ENCODE measurements at places on chromosomes 1 and 21.

- no peak for DNase-seq
Measured at GRCh38 chr1:157034137-157034800, 11.3 kb downstream of the ARHGEF11 start.

- DNase-seq: no peak
Measured at GRCh38 chr1:5142389-5142788, 488.0 kb downstream of the AJAP1 start.

DNA sequence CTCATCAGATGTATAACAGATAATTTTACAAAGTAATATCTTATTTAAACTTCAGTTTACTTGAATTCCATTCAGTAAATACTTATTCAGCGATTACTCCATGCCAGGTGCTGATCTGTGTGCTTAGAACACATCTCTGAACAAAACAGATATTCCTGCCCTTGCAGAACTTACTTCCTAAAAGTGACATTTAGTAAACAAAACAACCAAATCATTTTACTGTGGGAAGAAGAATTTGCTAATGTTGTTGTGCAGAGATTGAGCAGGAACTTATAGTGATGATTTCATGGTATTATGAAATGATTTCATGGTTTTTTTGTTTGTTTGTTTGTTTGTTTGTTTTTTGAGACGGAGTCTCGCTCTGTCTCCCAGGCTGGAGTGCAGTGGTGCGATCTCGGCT lies 39.3 kb upstream of the WLS start:
- DNase-seq: no peak

GRCh38 chr1:1122981-1123480 lies 7.1 kb upstream of the C1orf159 start:
- no peak for DNase-seq

GRCh38 chr1:100629391-100629790 lies 90.2 kb upstream of the VCAM1 start:
- DNase-seq: no peak

DNA sequence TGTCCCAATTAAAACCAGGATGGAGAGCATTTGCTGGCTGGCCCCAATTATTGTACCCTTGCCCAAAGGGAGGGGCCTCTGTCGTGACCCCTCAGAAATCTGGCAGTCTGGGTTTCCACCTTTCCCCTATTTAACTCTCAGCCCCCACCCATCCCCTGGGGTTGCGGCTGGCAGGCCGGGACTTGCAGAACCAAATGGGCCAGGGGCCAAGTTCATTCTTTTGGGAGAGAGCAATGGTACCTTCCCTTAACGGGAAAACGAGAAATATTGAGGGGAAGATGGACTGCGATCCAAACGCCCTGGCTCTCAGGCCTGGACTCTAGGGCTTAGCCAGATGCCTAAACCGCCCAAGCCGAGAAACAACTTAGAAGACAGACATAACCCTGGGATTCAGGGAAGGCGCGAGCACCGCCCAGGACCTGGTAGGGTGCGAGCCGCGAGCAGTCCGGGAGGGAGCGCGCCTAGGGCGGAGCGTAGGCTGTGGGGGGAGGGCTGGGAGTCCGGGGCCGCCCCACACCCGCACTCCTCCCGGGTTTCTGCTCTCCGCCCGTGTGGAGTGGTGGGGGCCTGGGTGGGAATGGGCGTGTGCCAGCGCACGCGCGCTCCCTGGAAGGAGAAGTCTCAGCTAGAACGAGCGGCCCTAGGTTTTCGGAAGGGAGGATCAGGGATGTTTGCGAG lies at the start of gene SLC27A3:
Gene SLC27A3 (plus strand): TSS at position 628 of the 678 bp plus-strand sequence. CDS start 91 bp downstream, outside the sequence.
- DNase-seq: no peak

GRCh38 chr1:116740296-116740695 lies 13.9 kb upstream of the CD2 start:
- no peak for DNase-seq

DNA sequence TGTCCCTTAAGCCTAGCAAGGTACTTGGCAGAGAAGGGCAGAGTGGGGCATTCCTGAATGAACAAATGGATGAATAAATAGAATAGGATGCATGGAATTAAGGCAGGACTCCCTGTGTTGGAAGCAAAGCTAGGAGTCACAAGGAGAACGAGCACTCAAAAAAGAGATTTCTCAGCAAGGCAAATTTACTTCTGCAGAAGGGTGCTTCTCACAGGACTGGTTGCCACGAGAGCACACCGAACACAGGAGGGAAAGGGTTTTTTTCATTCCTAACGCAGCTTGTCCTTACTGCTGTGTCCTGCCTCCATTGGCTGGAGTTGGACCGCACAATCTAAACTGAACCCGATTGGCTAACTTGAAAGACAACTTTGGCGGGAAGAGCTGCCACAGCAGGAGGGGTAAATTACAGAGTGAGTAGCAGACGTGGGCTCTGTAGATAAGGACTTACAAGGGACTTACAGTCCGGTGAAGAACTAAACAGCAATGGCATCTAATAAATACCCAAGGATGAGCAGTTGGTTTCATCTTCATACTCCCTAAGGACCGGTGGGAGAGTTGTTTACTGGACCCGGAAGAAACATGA lies 52.4 kb downstream of the KIF26B start:
- DNase-seq: no peak

DNA sequence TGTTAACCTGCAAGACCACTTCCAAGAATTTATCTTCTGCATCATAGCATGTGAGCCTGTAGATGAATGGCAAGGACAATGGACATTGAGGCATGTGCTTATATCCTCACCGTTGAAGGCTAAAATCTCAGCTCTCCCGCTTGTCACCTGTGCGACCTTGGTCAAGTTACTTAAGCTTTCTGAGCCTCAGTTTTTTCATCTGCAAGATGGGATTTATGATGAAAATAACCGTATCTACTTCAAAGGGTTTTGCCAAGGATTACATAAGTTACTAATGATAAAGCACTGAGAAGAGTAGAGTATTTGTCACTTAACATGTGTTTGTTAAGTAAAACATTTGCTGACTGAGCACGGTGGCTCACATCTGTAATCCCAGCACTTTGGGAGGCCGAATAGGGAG lies 14.9 kb downstream of the RAP1GAP start:
- DNase-seq: no peak

DNA sequence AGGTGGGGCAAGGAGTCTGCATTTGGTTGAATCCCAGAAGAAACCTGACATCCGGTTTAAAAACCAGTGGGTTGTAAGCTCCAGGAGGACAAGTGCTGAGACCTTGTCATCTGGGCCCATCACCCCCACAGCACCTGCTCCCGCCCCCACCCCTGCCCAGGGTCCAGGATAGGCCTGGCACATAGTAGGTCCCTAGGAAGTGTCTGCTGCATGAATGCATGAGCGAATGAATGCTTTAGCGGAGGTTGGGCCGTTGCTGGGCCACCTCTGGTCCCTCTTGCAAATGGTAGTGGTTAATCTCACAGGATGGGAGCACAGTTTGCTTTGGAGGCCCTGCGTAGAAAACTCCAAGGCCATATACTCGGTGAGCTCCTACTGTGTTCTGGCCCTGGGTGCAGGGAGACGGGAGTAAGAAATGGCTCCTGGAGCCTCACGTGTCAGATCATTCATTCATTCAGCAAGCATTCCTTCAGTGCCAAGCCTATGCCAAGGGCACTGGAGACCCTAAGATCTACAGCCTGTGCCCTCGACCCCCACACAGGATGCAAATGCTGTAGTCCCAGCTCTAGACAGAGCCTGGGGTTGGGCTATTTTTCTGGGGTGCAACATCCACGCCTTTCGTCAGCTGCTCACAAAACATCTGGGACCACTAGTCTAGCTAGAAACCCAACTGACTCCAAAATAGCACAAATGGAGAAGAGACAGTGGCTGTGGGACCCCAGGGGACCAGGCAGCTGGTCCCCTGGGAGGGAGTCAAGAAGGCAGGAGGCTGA lies 28.9 kb downstream of the EPHA2 start:
- no peak for DNase-seq

- peak; percentile 78 for DNase-seq
Measured at GRCh38 chr1:180229483-180230415, at the start of gene LHX4. Gene LHX4 (plus strand): TSS chr1:180230264. CDS start chr1:180230530, 266 bp downstream.

DNA sequence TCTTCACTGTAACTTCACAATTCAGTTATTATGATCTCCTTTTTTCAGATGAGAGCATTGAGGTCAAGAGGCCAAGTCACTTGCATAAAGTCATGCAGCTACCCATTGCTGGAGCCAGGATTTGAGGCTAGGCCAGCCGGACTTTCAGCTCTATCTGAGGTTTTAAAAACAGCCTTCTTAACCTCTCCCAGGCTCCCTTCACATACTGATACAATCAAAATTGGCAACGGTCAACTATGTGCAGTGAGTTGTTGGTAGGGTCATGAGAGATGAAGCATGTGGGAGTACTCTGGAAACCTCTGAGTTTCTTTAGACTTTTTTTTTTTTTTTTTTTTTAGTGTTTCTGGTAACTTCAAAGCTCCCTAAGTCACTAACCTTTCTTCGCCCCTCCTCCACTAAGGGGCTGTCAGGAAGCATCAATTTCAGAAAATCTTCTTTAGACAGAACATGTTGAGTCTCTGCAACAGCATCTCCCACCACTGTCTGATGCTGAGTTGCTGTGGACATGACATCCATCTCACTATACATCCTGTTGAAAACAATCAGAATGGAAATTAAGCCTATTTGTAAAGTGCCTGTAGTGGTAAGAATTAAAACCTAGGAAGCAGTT lies 201.8 kb downstream of the SIPA1L2 start:
- DNase-seq: no peak

- no peak for DNase-seq
Measured at GRCh38 chr1:107422901-107423300, 282.1 kb downstream of the NTNG1 start.

GRCh38 chr1:46203738-46204405 lies 738 bp downstream of the LURAP1 start:
- no peak for DNase-seq

- no peak for DNase-seq
Measured at GRCh38 chr1:207414606-207415108, 39.5 kb upstream of the CR2 start.

GRCh38 chr1:206524739-206525364 lies 17.5 kb downstream of the RASSF5 start:
- DNase-seq: peak; percentile 31

DNA sequence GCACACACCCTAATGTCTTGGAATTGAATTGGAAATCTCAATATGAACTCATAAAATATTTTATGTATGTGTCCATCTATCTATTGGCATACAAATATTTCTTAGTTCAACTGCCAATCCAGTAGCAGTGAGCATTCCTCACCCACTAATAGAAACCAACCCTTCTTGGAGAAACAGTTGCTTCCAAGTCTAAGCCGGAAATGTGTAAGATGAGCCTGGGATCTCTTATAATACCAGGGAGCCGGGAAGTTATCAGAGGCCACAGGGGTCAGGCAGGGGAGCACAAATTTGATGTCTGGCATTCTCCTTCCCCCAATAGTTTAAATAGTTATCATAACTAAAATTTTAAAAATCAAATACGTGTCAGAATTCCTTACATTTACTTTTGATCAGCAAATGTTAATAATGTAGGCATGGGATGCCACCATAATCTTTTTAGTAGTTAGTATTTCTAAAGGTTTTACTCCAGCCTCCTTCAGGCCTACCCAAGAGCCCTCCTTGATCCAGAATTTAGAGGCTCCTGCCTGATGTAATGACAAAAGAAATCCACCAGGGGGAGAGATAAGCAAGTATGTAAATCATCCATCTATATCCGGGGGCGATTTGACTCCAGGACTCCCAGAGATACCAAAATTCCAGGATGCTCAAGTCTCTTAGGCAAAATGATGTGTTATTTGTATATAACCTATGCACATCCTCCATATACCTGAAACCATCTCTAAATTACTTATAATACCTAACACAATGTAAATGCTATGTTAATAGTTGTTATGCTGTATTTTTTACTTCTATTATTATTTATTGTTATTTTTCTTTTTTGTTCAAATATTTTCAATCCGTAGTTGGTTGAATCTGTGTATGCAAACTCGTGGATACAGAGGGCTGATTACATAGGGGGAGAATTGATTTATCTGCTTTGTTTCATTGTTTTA lies 218.7 kb upstream of the COA6 start:
- peak; percentile 81 for DNase-seq

GRCh38 chr1:236421022-236421421 lies 26.9 kb downstream of the EDARADD start:
- peak; percentile 21 for DNase-seq

- DNase-seq: no peak
Measured at GRCh38 chr1:171718848-171719247, 23.0 kb downstream of the VAMP4 start.

- no peak for DNase-seq
Measured at GRCh38 chr1:94769551-94769950, 50.6 kb upstream of the SLC44A3 start.

DNA sequence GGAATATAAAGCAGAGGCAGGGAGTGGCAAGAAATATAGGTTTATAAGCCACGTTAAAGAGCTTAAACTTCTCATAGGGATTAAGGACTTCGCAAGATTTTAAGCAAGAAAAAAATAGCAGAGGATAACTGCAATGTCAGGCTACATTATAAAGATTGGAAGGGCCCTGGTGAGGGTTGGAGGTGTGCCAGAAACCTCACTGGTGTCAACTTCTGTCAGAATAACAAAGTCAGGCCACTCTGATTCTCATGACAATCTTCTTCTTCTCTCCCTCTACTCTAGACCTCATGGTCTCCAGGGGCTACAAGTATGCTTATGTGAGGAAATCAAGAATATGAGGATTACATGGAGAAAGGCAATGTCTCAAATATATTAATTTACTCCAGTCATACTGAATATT lies 32.6 kb upstream of the FMO2 start:
- no peak for DNase-seq

DNA sequence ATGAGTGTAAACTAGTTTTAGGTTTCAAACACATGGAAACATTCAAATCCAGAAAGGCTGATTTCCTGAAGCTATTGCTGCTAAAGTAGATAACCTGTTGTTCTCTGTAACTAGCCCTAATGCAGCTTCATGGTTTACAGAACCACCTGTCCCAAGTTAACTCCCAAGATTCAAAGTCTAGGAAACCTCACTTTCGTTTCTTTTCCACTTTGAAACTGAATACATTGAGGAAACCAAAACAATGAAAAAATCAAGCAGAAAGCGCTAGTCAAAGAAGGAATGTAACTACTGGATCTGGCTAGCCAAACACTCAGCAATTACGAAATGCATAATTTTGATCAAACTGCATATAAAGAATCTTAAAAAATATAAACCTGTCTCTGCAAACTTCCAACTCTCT lies 17.8 kb downstream of the SLC16A1 start:
- DNase-seq: no peak
